ENCODE measurements at places on chromosomes 2 and 18. TPM values are rescaled to one million over a fixed set of nuclear protein-coding genes. Genes with fewer than 3 reads are reported as not detected.

AOX1 gene
- polyA plus RNA-seq: 18.9 TPM

CAVIN2 gene
- polyA plus RNA-seq: 28.1 TPM

GRCh38 chr2:240437861-240438809, 2.7 kb downstream of the GPC1 start:
- peak; percentile 51 for DNase-seq

DNA sequence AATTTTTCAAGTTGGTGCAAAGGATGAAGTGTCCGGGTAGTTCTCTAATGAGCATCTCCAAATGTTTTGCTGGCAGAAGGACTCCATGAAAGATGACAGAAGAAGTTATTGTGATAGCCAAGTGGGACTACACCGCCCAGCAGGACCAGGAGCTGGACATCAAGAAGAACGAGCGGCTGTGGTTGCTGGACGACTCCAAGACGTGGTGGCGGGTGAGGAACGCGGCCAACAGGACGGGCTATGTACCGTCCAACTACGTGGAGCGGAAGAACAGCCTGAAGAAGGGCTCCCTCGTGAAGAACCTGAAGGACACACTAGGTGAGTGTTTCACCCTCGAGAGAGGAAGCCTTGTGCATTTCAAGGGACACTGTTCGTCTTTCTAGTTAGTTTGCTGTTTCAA, 110.3 kb downstream of the NCK2 start:
- no peak for DNase-seq

SKOR2 gene
- not detected for polyA plus RNA-seq

DNA sequence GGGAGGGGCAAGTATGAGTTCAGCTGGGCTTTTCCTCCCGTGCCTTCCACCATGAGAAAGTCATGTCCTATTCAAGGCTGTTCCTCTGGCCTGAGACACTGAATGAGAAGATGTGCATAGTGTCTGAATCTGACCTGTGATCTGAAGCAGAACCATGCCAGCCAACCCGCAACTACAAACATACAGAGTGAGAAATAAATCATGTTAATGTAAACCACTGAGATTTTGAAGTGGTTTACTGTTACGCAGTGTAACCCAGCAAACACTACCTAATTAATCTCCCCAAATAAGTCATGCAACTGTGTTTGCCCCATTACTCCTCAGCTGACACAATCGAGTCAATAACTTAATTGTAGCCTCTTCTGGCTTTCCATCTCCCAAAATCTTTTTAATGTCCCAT, 49.2 kb downstream of the METTL4 start:
- DNase-seq: no peak

DNA sequence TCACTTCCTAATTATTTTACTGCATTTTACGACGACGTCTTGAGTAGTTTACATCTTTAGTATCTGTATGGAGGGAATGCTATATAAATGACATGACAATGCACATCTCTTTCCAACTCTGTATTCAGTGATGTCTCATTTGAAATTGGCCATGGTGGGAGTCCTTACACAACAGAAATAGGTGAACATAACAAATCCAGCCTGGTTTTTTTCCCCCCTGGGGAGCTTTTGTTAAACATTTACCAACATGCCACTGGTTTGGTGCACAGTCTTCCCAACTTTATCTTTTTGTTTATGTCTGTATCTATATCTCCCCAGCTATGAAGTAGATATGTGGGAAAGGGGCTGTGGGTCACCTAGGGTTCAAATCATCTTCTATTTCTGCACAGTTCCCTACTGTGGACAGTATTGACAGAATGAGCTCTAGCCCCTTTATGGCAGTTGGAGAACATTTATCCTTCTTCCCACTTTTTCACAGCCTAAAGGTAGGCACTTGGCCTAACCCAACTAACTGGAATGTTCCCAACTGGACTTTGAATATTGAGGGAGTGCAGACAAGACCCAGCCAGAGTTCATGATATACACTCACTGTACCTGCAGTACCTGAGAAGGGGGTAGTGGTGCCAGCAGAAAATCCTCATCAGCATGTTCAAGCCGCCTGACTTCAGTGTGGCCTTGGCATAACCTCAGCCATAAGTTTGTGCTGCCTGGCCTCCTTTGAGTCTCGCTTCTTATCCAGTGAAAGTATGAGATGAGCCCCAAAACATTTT, 5.7 kb upstream of the RTKN start:
- DNase-seq: peak; percentile 82

- no peak for DNase-seq
Observed at GRCh38 chr2:138493334-138493733, 8.2 kb upstream of the SPOPL start.

CRYGD gene
- polyA plus RNA-seq: not detected

GRCh38 chr2:145813481-145813880, 1293.6 kb upstream of the ZEB2 start:
- no peak for DNase-seq

QPCT gene
- polyA plus RNA-seq: 1.2 TPM

DNA sequence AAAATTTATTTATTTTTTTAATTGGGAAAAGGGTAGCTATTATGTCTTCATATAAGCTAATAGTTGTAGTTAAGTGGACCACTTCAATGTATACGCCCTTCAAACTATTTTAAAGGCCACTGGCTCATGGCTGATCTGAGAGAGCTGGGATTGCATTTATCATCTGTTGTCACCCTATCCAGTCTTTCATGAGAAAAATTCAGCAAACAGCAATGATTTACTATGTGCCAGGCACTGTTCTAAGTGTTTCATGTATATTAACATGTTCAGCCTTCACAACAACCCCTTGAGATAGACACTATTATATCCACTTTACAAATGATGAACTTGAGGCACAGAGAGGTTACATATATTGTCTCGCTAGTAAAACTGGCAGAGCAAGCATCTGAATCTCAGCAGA, 66.1 kb upstream of the ZNF397 start:
- no peak for DNase-seq

- no peak for DNase-seq
Observed at GRCh38 chr2:199258291-199258690, 199.4 kb downstream of the SATB2 start.

IL1A gene
- not detected for polyA plus RNA-seq

TMEM182 gene
- 8.7 TPM for polyA plus RNA-seq

DNA sequence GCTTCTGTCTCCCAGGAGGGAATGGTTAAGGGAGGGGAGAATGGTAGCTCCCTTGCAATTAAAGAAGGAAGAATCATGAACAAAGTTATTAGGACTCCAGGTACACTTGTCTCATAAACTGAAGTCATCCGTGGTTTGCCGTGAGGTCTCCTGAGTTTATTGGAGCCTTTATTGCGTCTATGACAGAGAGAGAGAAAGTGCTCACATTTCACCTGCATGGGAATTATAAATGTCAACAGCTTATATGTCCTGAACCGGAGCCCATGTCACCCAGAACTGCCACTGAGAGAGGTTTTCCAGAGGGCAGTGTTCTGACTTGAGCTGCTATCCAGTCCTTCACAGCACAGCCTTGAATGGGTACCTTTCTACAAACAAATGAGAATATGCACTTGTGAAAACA, 104.3 kb downstream of the STPG4 start:
- DNase-seq: no peak

DNA sequence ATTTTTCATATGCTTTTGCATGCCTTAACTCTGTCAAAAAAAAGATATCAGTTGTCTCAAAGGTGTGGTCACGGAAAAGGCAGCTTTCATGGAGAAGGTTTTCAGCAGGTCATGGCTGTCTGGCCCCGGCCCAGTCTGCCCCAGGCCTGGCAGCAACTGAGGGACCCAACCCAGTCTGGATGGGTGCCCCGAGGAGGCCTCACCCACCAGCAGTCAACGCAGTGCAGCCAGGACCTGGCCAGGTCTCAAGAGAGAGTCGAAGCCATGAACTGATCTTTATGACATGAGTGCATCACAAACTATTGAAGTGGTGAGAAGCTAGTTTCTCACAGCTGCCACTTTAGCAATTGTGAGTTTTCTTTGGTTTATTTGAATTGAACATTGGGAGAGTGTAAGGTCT, 7.9 kb downstream of the TUBB6 start:
- DNase-seq: no peak

- no peak for DNase-seq
Observed at GRCh38 chr2:177314722-177315264, 50.3 kb upstream of the NFE2L2 start.

GRCh38 chr2:149399934-149400615, 69.7 kb downstream of the LYPD6 start:
- no peak for DNase-seq

DNA sequence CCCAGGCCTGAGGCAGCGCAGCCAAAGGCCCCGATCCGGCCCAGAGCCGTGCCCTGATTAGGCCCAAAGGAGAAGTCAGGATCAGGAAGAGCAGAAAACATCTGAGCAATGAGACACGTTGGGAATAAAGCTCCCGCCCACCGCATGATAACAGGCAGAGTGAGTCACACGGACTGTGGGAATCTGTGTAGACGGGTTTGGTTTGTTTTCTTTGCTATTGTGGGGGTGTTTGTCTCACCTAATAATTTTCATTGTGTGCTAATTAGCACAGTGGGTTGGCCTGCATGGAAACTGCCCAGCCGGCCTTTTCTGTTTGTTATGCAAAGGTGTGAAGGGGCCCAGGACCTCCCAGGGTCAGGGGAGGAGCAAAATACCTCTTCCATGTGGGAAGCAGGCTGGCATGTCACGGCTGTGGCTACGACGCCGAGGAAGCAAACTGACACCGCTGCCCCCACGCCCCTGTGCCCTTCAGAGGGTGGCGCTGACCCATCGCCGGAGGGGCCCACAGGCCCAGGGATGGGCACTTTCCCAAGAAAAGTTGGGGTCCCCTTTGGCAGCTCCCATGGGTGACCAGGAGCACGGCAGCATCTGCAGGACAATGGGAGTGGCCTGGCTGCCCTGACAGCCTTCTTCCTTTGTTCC, 68.4 kb upstream of the CTDP1 start:
- DNase-seq: no peak

DNA sequence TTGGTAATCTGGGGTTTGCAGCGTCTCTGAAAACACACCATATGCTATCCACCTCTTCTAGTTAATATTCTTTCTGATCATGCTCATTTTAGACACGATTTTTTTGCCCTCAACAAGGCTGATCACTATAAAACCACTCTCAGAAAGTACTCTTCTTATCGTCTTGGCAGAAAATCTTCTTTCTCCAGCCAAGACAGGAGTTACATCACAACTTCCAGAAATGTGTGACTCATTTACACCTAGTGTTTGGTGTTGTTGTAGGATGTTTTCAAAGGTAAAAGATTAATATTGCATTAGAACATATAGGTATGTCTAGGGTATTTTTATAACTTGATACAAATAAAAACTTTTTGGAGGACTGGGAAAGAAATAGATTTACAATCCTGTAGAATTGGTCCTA, 138.5 kb upstream of the NETO1 start:
- no peak for DNase-seq

- DNase-seq: no peak
Observed at GRCh38 chr2:232993231-232993821, 19.7 kb downstream of the NGEF start.

DNA sequence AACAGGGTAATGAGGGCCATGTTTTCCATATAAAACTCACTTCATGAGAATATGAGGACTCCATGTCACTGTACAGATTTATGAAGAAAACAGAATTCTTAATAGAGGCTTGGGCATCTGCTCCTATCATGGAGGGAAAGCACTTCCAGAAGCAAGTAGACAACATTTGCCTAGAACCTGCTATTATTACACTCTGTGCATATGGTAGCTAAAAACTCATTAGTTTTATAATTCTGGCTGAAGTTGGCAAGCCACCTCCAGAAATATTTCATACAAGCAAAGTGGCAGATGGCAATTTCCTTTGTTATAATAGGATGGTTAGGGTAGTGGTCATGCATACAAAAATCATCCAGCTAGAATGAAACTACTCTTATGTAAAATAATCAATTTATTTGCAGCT, 65.8 kb upstream of the TLK1 start:
- DNase-seq: no peak

SERPINB7 gene
- not detected for polyA plus RNA-seq

FN1 gene
- 8,294 TPM for polyA plus RNA-seq

- no peak for DNase-seq
Observed at GRCh38 chr2:121018136-121019061, 266.6 kb downstream of the TFCP2L1 start.

DNA sequence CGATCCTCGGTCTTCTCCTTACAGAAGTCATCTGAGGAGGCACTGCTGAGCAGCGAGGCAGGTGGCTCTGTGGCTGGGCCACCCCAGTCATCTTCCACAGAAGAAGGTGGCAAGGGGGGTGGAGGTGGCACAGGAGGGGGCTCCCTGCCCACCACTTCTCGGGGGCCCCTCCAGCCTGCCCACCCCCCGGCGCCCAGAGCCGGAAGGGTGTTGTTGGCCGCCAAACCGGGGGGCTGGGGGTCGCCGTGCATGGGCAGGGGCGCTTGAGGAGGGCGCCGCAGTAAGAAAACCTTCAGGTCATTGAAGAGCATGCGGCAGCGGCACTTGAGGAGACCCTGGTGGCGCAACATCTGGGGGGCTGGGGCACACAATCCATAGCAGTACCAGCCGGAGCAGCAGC, 2.5 kb downstream of the MARCHF4 start:
- no peak for DNase-seq

DNA sequence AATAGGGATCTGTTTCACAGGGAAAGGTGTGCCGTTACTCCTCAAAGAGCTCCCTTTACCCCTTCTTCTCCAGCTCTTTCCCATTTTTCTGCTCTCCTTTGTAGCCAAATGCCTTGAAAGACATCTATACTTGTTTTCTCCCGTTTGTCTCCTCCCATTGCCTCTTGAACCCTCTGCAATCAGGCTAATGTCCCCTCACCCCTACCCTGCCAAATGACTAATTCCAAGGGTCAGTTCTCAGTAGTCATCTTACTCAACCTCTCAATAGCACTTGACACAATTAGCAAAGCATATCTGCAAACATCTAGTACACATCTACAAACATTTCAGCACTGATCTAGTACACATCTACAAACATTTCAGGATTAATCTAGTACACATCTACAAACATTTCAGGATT, 12.6 kb downstream of the MRO start:
- DNase-seq: no peak

DNA sequence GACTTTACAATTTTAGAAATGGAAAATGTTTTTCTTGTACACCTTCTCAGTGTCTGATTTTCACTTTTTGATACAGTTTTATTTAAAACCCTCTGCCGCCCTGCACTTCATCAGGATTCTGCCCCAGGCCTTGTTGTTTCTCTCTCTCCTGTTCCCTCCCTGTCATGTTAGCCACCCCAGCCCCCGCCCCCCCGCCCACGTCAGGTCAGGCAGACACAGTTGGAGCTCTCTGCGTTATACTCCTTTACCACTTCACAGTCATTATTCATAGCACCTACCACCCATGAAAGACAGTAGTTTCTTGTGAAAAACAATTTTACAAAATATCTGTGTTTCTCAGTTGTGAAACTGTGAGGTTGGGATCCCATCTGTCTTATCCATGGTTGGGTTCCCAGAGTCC, 21.5 kb downstream of the ADNP2 start:
- DNase-seq: no peak

DNAJC5G gene
- polyA plus RNA-seq: 0.07 TPM

DNA sequence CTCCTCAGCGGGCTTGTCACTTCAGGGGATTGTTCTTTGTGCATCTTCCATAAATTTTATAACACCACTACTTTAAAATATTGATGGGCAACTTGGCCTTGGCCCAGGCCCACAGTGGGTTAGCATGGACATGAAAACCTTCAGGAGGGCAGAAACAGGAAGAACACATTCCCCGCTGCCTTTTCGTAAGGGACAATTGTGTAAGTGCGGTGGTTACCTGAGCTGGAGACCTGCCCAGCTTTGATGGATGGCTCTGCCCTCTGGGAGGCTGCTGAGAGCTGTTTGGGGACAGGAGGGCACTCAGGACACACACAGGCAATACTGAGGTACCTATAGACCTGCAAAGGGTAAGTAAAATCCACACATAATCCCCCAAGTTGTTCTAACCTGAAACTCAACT, 46.8 kb downstream of the FECH start:
- DNase-seq: no peak

BOD1L2 gene
- polyA plus RNA-seq: not detected

GRCh38 chr18:8794156-8794933, 89.0 kb downstream of the MTCL1 start:
- peak; percentile 66 for DNase-seq

Data from HepG2 (cell line).